ENCODE measurements at places on chromosomes 13 and 19. TPM values are rescaled to one million over a fixed set of nuclear protein-coding genes. Genes with fewer than 3 reads are reported as not detected.

GRCh38 chr19:412356-413355 is 3.7 kb upstream of the C2CD4C start:
- peaks cover 8% of the 10 kb centered on the region for H3K27me3 ChIP-seq
- peak; percentile 55 for DNase-seq
- no peaks in the 10 kb centered on the region for H3K36me3 ChIP-seq

GRCh38 chr19:31535691-31536460 is 186.6 kb upstream of the TSHZ3 start:
- H3K4me1 ChIP-seq, result no peaks in the 10 kb centered on the region
- H3K4me3 ChIP-seq, result no peak overlapping the region
- H3K27ac ChIP-seq, result no peak overlapping the region
- no peak for DNase-seq
- H3K27me3 ChIP-seq, result peaks cover 7% of the 10 kb centered on the region

SPATA13 gene
- 107 TPM for total RNA-seq

- H3K4me1 ChIP-seq, result no peaks in the 10 kb centered on the region
- H3K27me3 ChIP-seq, result no peaks in the 10 kb centered on the region
- H3K4me3 ChIP-seq, result no peak overlapping the region
- no peaks in the 10 kb centered on the region for H3K36me3 ChIP-seq
- no peak for DNase-seq
These were observed 29.5 kb upstream of the RBM26 start for GRCh38 chr13:79435561-79435990.

FGF21 gene
- total RNA-seq, result not detected

DNA sequence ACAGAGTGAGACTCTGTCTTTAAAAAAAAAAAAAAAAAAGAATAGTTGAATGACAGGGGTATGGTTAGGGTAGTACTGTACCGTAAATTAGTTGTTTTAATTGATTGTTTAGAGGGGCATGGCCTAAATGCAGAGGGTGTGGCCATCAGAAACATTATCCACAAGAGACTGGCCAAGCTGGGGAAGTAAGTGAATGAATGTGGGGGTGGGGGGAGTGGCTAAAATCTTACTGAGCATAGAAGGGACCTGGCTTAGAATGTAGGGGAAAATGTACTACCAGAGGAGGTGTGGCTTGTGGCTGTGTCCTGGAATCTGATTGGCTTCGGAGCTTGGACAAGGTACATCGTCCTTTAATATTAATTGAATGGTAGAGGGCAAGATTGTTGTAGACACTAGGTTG is 3.8 kb downstream of the BCL2L12 start:
- DNase-seq, result no peak
- no peak overlapping the region for H3K27ac ChIP-seq
- peaks cover 41% of the 10 kb centered on the region for H3K4me1 ChIP-seq
- H3K27me3 ChIP-seq, result no peaks in the 10 kb centered on the region
- peaks cover 4% of the 10 kb centered on the region for H3K36me3 ChIP-seq

- no peak overlapping the region for H3K27ac ChIP-seq
- H3K4me3 ChIP-seq, result no peak overlapping the region
- no peaks in the 10 kb centered on the region for H3K27me3 ChIP-seq
- H3K4me1 ChIP-seq, result peaks cover 14% of the 10 kb centered on the region
- H3K36me3 ChIP-seq, result peaks cover 33% of the 10 kb centered on the region
These were observed 25.1 kb downstream of the AP1M1 start for GRCh38 chr19:16222806-16223205.

GRCh38 chr13:106958621-106959048 is 390.7 kb upstream of the ARGLU1 start:
- no peak for DNase-seq
- no peaks in the 10 kb centered on the region for H3K4me1 ChIP-seq
- H3K27ac ChIP-seq, result no peak overlapping the region
- H3K27me3 ChIP-seq, result no peaks in the 10 kb centered on the region
- no peak overlapping the region for H3K4me3 ChIP-seq
